Fibroblast of the aortic adventitia (primary cell): ENCODE measurements at places on chromosomes 2 and 18. TPM values are rescaled to one million over a fixed set of nuclear protein-coding genes. Genes with fewer than 3 reads are reported as not detected.
A peak's percentile ranks its signal among the peaks of the same experiment; 100 is the strongest.

CAPN13 gene
- not detected in 2 replicates for total RNA-seq

- DNase-seq = no peak
Observed at GRCh38 chr18:61951396-61951795, 58.6 kb upstream of the RNF152 start.

TMEM37 gene
- not detected in 2 replicates for total RNA-seq

DNA sequence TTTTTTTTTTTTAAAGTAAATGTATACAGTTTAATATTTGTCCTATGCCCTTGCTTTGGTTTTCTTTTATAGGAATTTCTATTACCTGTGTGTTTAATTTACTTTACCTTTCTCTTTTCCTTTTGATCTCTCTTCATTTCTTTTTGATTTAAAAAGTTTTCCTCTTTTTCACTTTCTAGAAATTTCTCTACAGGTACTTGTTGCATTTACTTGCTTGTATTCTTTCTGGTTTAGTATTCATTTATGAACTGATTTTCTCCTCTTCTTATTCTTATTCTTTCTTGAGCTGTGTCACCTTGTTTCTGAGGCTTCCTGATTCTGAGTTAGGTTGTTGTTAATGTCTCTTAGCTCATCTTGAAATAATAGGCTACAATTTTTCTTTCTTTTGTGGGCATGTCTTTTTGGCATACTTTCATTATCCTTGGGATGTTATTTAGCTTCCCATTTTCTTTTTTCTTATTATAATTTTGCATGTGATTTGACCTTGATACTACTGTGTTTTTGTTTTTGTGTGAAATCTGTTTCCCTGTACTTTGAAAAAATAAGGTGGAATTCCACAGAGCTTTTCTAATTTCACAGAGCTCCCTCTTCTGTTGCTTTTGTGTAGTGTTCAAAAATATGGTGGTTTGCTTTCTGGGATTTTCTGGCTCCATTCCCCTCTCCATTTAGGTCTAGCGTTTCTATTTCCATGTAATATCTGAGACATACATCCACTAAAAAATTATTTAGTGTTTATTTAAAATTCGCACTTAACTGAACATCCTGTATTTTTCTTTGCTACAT, 25.5 kb upstream of the ALMS1 start:
- peak; percentile 10 for DNase-seq

DNA sequence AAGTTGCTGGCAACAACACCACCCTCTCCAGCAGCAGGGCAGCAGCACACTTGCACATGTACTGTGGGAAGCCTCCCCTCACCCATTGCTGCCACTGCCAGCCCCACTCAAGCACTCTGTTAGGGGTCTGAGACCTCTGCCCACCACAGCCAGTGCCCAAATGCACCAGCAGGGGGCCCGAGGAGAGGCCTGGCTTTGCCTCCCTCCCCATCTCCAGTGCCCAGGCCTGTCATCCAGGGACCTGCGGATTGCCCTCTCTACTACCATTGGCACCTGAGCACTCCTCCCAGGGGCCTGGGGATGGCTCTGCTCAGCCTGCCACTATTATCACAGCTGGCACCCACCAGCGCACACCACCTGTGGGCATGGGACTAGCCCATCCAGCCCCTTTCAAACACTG, 175.7 kb downstream of the PMAIP1 start:
- DNase-seq = no peak

GALNT5 gene
- 11.4 and 38.3 TPM in 2 replicates for total RNA-seq

CSRNP3 gene
- total RNA-seq = 2.3 and 3.4 TPM in 2 replicates

SPATA3 gene
- not detected in 2 replicates for total RNA-seq

DNA sequence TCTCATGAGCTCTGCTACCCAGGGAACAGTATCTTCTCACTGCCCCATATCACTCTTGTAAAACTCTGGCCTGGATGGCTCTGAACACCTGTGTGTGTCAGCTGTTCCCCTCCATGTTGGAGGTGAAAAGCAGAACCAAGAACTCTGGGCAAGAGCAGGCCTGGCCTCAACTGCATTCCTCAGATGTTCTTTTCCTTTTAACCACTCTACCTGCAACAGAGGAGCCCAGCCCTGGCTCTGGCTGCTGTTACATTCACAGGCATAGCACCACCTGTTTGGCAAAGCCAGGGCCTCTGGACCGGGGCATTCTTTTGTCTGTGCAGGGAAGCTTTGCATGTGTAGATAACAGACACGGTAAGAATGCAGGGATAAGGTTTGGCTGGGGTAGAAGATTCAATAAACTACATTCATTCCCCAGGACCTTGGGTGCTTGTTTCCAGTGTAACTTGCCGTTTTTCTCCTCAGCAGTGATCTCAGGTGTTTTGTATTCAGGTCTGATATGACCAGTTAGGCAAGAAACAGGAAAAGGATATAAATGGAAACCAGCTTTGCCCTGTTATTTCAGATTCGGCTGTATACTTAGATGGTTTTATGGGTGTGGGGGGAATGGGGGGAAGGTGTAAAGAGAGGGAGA, 95.1 kb downstream of the SPTBN1 start:
- no peak for DNase-seq

FEV gene
- total RNA-seq = not detected in 2 replicates

- peak; percentile 68 for DNase-seq
Observed at GRCh38 chr2:182259629-182260150, 167.1 kb downstream of the PDE1A start.

ALPI gene
- total RNA-seq = not detected in 2 replicates

- DNase-seq = peak; percentile 73
Observed at GRCh38 chr2:88671786-88672427, 19.6 kb upstream of the RPIA start.

GRCh38 chr2:20524412-20525040, 77.7 kb downstream of the RHOB start:
- DNase-seq = no peak

- DNase-seq = no peak
Observed at GRCh38 chr2:109110170-109110569, 18.8 kb upstream of the SH3RF3 start.

DNA sequence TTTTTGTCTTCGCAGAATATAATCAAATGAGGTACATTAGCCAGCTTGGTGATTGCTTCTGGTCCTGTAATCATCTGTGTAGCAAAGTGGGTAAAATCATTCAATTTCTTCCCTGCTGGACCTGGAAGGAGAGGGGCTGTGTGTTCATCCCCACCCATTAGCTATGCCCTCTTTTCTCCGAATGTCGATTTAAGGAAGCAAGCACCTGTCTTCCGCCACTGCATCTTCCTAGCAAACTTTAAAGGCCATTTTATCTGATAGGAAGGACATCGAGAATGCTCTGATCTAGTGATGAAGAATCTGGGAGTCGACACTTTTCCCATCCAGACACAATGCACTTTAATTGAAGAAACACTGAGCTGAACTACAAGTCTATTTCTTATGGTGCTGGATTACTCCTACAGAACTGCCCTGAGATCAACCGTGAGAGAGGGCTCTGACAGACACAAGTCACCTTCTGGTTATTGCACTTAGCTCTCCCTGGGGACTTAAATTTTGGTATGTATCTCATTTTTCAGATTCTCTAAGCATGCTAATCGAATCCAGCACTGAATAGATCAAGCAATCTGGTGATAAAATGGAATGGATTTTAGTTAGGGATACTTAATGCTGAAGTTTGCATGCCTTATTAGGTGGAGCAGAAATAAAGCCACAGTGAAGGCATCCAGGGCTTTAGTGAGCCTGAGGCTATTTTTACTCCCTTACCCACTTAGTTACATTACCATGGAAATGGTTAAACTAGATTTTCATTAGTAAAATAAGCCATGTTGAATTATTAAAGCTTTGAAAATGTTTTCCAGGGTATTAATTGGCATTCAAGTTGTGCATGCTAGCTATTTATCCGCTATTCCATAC, 1.3 kb downstream of the NYAP2 start:
- no peak for DNase-seq

AMER3 gene
- total RNA-seq = not detected in 2 replicates

DNA sequence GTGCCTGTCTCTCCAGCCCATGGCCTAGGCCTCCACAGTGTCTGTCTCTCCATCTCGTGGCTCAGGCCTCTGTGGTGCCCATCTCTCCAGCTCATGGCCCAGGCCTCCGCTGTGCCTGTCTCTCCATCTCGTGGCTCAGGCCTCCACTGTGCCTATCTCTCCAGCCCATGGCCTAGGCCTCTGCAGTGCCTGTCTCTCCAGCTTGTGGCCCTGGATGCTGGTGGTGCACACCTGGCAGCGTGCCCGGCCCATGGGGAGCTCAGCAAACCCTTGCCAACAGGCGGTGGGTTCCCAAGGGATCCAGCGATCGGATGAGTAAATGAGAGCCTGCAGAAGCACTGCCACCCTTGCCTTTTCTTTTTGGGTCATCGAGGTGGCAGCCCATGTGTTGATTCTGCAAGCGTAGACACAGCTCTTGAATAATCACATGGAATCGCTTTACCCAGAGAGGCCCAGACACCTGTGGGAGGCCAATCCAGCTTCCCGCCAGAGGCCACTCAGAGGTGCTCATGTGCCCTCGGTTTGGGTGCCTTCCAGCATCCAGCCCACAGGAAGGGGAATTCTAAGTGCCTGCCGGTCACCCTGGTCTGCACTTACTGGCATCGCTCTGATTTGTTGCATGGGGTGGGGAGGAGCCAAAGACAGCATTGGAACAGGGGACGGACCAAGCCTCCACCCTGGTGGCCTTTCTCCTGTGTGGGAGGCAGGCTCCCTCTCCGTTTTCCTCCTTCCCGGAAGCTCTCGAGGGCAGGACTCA, 101.8 kb upstream of the HDAC4 start:
- DNase-seq = no peak

DNA sequence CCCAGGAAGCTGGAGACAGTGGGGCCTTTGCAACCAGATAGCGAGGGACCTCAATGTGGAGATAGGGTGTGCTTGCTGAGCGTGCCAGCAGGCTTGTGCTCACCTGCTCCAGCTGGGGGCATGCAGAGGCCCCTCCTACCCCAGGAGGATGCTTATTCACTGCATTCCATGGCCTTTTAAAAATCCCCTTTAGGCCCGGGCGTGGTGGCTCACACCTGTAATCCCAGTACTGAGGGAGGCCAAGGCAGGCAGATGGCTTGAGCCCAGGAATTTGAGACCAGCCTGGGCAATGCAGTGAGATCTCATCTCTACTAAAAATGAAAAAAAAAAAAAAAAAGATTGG, 54.5 kb downstream of the ODC1 start:
- no peak for DNase-seq

DNA sequence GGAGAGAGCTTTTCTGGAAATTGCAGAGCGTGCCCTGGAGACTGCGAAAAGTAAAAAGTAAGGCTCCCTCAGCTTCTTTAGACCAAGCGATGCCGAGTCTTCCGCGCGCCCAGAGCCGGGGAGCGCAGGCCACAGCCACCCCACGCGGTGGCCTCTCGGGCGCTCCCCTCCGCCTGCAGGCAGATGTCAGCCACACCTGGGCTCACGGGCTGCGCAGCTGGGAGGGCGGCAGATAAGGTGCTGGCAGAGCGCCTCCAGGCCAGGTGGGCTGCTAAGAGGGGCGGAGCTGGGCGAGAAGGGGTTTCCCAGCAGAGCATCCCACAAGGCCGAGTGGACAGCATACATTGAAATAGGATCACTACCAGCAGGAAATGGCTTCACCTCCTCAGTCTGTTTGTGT, 81.7 kb downstream of the ARHGEF4 start:
- no peak for DNase-seq

DNA sequence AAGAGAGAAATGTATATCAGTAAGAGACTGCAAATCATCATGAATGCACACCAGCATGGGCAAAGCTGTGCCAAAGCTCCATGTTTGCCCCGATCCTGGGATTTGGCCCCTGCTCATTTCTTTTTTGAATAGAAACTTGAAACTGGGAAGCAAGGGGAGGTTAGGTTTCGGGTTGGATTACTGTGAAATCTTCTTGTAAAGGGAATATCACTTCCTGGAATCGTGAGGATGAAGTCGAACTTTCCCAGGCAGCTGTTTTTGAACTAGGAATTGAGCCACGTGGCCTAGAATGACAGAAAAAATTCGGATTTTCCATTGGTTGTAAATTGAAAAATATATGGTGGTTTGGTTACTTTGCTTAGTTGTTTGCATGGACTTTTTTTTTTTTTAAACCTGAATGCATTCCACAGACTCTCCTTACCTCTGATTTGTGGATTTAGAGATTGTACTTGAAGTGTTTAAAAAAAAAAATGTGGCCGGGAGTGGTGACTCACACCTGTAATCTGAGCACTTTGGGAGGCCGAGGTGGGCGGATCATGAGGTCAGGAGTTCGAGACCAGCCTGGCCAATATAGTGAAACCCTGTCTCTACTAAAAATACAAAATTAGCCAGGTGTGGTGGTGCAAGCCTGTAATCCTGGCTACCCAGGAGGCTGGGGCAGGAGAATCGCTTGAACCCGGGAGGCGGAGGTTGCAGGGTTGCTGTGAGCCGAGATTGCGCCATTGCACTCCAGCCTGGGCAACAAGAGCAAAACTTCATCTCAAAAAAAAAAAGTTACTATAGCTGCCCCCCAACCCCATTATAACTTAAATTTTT, 32.1 kb downstream of the GRHL1 start:
- DNase-seq = peak; percentile 47

DNA sequence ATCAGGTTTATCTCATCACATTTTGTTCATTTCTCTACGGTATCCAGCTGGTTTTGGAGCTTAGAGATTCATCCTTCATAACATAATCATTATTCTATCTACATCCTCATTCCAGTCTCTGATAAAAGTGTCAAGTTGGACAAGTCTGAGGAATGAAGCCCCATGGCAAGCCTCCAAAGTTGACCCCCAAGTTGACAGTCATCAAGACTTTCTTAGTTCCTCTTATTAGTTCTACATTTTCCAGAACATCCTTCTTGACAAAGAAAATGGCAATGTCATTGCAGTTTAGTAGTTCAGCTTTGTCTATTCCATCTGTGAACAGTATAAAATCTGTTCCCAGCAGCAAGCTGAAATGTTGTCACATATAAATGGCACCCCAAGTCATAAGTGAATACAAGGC, 4.5 kb upstream of the TMSB10 start:
- peak; percentile 40 for DNase-seq

PSMA8 gene
- total RNA-seq = not detected in 2 replicates

DNA sequence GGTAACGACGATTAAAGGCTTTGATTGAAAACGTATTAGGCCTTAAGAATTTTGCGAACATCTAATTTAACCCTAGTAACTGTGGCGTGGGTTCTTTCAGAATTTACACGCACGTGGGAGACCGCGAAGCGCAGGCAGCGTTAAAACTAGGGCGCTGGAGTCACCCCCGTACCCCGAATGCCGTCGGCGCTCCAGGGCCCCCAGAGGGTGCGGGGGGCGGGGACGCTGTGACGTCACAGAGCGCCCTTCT, 673 bp upstream of the SMCHD1 start:
- DNase-seq = peak; percentile 18

FHL2 gene
- 92.4 and 267 TPM in 2 replicates for total RNA-seq

RIF1 gene
- total RNA-seq = 66.7 and 122 TPM in 2 replicates

SMAD7 gene
- total RNA-seq = 10.5 and 27.2 TPM in 2 replicates

DNA sequence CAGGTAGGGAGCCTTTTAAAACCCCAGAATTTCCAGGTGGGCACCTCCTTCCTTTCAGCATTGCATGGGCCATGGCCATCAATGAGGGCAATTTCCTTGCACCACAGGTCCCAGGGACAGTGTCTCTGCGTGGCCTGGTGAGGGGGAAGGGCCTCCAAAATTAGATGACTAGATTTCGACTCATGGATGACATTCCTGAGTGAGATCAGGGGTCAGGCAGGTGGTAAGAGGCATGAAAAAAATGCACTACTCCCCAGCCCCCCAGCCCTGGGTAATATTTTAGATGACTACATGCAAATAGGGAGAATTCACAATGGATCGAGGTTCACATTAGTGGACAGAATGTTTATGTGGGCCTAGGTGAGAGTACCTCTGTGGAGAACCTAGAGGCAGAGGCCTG, 19.0 kb upstream of the IGFBP5 start:
- DNase-seq = no peak

GRCh38 chr2:95310216-95310615, 13.1 kb downstream of the KCNIP3 start:
- no peak for DNase-seq

- peak; percentile 9 for DNase-seq
Observed at GRCh38 chr2:124283096-124283495, 258.0 kb downstream of the CNTNAP5 start.
